SIG-M5 (cell line): ENCODE measurements at places on chromosomes 16 and 17.

DNA sequence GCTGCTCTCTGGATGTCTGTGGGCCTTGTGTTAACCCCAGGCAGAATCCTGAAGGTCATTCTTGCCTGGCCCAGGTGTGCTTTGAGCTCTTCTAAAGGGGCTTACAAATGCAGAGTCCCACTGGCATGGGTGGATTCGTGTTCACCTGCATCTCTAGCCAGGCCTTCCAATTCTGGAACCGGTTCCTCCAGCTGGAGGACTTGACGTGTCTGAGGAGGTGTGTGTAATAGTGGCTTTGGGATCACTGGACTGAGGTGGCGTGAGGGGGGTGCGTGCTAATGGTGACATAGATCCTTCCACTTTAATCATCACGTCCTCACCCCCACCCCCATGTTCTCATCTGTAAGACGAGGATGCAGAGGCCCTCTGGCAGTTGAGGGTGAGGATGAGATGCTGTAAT, 4.8 kb downstream of the GSE1 start:
- DNase-seq, result no peak

GRCh38 chr17:43175213-43176118, 4.5 kb downstream of the NBR1 start:
- DNase-seq, result no peak

- DNase-seq, result no peak
Observed at GRCh38 chr17:82457073-82457928, 1.2 kb upstream of the NARF start.

DNA sequence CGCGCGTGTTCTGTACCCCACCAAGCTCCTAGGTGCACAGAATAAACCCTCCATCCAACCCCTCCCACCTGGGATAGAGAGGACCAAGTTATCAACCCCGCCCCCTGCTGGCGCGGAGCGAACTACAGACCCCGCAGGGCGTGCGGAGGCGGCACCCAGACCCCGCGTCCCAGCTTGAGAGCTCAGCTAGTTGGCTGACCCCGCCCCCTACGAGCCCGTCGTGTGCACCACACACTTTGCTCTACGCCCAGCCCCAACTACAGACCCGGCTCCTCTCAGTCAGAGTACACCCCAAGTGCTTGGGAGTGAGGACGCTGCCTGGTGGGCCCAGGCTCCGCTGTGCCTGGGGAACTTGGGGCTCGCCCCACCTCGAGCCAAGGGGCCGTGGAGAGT, 1.5 kb downstream of the GRIN2A start:
- no peak for DNase-seq

DNA sequence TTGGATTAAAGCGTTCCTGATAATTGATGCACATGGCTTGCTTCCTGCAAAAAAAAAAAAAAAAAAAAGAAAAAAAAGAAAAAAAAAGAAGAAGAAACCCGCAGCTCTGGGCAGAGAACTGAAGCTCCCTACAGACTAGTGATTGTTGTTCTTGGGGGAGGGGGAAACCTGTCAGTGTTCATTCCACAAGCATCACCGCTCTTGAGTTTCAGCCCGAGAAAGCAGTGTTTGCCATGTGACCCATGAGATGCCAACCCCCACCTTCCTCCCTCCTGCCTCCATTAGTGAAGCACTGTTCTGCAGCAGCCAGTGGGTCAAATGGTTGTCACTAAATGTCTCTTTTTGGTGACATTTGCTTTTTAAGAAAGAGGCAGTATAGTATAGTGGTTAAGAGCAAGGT, 1.7 kb downstream of the USP43 start:
- DNase-seq, result no peak

- no peak for DNase-seq
Observed at GRCh38 chr17:74775409-74776043, 619 bp downstream of the NAT9 start.

- no peak for DNase-seq
Observed at GRCh38 chr17:53092072-53092471, 730.7 kb upstream of the KIF2B start.

- DNase-seq, result no peak
Observed at GRCh38 chr17:40145476-40145875, 5.1 kb downstream of the CASC3 start.

- no peak for DNase-seq
Observed at GRCh38 chr17:42517516-42517915, 18.5 kb upstream of the NAGLU start.

DNA sequence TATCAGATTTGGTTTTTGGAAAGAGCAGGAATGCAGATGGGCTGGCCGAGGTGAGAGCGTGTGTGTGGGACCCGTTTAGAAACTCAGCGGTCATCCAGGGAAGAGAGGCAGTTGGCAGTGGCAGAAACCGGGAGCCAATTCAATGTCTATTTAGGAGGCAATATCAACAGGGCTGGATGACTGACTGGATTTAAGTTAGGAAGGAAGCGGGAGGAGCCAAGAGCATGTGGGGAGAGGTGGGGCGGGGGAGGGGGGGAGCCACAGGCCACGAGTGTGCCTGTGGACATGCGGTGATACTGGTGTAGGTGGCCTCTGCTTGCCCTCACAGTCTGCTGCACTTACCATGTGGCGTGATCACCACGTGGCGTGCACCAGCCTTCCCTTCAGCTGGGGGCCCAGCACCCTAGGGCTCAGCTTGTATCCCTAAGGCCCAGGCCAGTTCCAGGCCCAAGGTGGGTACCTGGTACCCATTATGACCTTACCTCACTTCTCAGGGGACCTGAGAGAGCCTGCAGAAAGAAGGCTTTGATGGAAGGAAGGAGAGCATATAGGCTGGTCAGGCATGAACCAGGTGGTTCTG, 10.8 kb upstream of the TPPP3 start:
- DNase-seq, result no peak

DNA sequence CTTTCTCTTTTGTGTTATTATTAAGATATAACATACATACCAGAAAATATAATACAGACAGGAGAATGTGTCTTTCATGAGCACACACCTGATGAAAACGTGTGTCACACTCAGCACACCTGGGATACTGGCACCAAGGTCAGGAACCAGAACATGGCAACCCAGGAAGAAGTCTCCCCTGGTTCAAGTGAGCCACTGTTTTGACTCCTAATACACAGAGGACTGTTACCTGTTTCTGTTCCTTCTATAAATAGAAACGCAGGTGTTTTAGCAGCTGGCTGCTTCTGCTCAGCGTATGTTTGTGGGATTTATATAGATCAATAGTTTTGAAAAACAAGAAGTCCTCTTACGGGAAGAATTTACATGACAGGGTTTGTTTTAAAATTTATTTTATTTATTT, 3.5 kb downstream of the SEC14L1 start:
- no peak for DNase-seq

DNA sequence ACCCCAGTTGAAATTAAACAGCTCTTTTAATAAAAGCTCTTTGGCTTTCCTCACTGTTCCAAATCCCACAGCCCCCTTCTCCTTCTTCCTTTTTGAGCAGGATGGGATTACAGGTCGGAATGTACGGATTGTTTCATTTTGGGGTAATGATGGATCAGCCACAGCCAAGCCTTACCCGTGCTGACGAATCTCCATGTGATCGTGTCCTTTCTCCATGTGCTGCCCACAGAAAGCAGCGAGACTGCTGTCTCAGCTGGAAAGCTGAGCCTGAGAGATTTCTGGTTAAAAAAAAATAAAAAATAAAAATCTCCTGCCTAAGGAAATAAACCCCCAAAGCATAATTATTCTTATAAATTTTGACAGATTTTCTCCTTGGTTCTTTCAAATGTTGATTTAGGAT, 276.6 kb downstream of the CPPED1 start:
- DNase-seq, result no peak

- no peak for DNase-seq
Observed at GRCh38 chr16:19329932-19330331, 44.4 kb downstream of the CLEC19A start.

DNA sequence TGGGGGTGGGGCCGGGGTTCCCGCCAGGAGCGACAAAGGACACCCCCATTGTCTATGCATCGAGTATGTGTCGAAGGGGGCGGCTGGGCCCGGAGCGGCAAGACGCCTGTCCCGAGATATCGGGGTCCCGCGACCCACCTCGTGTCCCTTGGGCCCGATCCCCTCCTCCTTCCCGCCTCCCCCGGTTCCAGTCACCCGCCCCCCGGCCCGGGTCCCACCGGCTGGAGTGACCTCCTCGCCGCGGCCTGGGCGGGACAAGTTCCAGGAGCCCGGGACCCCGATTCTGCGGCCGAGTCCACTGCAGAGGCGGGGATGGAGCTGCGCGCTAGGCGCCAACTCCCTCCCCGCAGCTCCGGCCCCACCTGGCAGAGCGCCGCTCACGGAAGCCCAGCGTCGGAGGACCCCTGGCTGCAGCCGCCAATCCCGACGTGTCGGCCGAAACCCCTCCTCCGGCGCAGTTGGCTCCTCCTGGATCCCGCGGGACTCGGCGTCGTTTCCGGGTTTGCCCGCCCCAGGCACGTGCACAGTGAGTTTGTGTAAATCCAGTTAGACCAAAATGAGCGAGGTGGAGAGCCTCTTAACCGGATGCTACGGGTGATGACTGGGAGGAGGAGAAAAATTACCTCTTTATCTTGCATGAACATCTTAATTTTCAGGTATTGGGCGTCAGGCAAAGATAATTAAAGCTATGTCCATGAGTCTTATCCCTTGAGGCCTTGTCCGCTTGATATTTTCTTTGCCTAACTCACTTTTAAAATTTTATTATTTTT, at the start of gene NMRAL1:
Gene NMRAL1 (minus strand): TSS at position 434 of the 770 bp plus-strand sequence. CDS start 493 bp downstream, outside the sequence.
- peak; percentile 60 for DNase-seq

DNA sequence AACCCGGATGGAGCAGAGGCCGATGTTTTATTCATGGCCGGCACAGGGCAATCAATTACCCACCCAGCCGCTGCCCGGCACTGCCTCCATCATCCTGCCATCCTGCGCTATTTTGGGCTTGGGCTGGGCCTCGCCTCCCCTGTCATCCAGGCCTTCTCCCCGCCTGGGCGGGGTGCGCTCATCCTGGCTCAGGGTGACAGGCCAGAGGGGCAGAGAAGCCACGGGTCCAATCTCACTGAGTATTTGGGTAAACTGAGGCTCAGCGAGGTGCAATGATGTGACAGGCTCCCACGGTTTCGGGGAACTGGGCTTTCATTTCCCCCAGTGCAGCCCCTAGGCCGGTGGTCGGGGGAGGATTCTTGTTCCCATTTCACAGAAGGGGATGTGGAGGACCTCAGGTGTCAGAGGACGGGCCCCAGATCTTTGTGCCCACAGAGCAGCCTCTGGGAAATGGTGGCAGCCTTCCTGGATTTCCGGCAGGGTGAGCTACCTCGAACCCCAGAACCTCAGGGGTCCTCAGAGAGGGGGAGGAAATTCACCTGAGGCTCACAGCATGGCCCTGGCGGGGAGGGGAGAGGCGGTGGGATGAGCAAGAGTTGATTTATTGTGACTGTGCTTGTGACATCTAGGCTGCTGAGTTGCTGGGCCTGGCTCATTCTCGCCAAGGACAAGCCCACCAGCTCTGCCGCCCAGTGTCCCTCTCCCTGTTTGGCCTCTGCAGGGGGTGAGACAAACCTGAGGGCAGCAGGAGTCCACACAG, 23.8 kb upstream of the KCNJ12 start:
- no peak for DNase-seq

GRCh38 chr16:12203780-12204351, 227.3 kb downstream of the SNX29 start:
- no peak for DNase-seq
